ENCODE measurements at places on chromosomes 12 and 14. TPM values are rescaled to one million over a fixed set of nuclear protein-coding genes. Genes with fewer than 3 reads are reported as not detected.

ERBB3 gene
- total RNA-seq: 1.4 TPM

CD63 gene
- total RNA-seq: 184 TPM

STYK1 gene
- 0.10 TPM for total RNA-seq

CAPS2 gene
- total RNA-seq: 2.4 TPM

ABHD12B gene
- not detected for total RNA-seq

PLEKHD1 gene
- total RNA-seq: 0.31 TPM

RAD51B gene
- total RNA-seq: 21.4 TPM

KRT6C gene
- total RNA-seq: not detected

CCDC88C gene
- total RNA-seq: 174 TPM

GDF11 gene
- 1.8 TPM for total RNA-seq

TSPAN8 gene
- not detected for total RNA-seq

RHNO1 gene
- 31.0 TPM for total RNA-seq

TTC6 gene
- total RNA-seq: not detected

C12orf75 gene
- total RNA-seq: 39.8 TPM

RTL1 gene
- total RNA-seq: not detected

ATG14 gene
- total RNA-seq: 33.0 TPM

SPSB2 gene
- 1.6 TPM for total RNA-seq

CFAP251 gene
- 0.21 TPM for total RNA-seq

RNASE3 gene
- total RNA-seq: 2.2 TPM

Measured in mononuclear cell (primary cell).